ENCODE measurements at places on chromosomes 12 and 14.

GRCh38 chr12:47095446-47096236 is 15.9 kb upstream of the AMIGO2 start:
- no peak for DNase-seq

- DNase-seq = no peak
These were observed 153.3 kb downstream of the SLCO1B3 start for GRCh38 chr12:20963762-20964161.

GRCh38 chr14:103339561-103339960 is 5.5 kb downstream of the EIF5 start:
- no peak for DNase-seq

DNA sequence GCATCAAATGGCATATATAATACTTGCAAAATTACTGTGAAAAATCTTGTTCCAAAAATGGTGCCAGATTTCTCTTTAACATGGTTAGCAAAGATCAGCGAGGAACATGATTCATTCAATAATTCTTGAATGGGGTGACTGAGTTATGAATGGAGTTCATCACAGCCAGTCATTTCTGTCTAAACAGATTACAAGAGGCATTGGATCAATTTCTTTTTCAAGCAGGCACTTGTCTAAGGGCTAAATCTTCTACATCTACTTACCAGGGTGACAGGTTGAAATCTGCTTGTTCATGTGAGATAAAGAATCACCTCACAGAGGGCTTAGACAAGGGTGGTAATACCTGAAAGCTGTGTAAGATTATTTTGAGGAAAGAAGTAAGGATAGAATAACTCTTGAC is 247.7 kb downstream of the ATP23 start:
- no peak for DNase-seq

GRCh38 chr14:45227566-45227965 is 25.4 kb downstream of the MIS18BP1 start:
- DNase-seq = no peak

- DNase-seq = no peak
These were observed 35.7 kb upstream of the STK38L start for GRCh38 chr12:27208414-27208750.
